ENCODE measurements at places on chromosomes 2 and 18.

DNA sequence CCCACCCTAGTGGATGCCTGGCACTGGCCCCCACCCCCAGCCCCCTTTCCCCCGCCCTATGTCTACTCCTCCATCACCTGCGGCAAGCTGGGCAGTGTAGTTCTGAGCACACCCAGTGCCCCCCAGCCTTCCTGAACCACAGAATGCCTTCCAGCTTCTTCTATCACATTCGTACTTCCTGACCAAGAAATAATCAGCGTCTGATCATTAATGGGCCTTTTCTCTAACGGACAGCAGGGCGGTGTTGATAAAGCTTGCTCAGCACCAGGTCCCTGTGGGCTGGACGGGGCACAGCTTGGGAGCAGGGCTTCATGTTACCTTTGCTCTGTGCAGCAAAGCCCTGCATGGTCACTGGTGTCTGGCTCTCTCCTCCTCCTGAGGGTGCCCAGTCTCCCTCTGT, 15.4 kb downstream of the UXS1 start:
- no peak for DNase-seq

- no peak for DNase-seq
These were observed 136.2 kb downstream of the CCDC178 start for GRCh38 chr18:33304277-33304676.

GRCh38 chr2:63189026-63189425, 138.4 kb downstream of the OTX1 start:
- no peak for DNase-seq

DNA sequence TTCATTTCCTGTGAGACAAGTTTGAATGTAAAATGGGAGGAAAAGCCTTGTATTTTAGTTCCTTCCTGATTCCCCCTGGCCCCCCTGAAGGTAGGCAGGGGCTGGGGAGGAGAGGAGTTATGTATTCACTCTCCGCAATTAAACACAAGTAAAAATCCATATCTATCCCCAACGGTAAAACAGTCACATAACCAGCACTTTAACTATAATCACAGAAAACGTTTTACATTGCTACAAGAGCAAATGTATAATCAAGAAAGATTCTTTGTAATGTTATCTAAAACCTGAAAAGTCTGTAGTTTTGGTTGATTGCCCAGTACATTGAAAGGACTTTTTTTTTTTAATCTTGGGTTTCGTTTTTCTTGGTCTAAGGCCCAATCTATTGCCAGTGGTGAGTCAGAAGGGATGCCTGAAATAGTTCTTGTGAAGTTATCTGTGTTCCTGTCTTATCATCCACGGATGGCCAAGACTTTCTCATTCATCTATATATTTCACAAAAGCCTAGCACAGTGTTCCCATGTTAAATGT, 34.5 kb upstream of the CCNYL1 start:
- no peak for DNase-seq

GRCh38 chr18:51028201-51028805, 1.7 kb upstream of the SMAD4 start:
- no peak for DNase-seq

DNA sequence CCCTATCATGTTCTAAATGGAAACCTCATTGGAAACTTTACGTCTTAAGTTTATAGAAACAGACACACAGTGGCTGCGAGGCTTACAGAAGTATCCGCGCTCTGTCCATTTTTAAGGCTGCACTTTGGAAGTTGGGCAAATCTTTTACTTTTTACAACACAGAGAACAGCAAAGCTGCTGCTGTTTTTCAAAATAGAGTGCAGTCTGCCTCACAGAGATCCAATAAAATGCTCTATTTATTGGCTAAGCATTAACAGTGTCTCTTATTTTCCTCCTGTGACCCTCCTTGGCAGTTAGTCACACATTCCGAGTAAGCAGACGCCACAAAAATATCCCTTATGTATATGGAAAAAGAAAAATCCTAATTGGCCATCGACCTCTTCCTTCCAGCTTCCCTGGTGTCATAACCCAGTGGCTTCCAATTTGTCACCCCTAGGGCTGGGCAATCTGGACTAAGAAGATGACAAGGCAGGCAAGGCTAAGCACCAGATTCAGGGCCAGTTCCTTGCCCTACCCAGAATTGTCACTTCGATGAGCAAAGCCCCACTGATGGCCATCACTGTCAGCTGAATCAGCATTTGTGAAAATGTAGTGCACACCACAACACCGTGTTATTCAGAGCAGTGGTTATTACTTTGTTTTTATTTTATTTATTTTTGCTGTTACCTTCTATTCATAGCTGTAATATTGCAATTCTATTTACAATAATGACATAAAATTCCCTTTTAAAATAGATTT, 47.7 kb upstream of the MEIS1 start:
- no peak for DNase-seq

DNA sequence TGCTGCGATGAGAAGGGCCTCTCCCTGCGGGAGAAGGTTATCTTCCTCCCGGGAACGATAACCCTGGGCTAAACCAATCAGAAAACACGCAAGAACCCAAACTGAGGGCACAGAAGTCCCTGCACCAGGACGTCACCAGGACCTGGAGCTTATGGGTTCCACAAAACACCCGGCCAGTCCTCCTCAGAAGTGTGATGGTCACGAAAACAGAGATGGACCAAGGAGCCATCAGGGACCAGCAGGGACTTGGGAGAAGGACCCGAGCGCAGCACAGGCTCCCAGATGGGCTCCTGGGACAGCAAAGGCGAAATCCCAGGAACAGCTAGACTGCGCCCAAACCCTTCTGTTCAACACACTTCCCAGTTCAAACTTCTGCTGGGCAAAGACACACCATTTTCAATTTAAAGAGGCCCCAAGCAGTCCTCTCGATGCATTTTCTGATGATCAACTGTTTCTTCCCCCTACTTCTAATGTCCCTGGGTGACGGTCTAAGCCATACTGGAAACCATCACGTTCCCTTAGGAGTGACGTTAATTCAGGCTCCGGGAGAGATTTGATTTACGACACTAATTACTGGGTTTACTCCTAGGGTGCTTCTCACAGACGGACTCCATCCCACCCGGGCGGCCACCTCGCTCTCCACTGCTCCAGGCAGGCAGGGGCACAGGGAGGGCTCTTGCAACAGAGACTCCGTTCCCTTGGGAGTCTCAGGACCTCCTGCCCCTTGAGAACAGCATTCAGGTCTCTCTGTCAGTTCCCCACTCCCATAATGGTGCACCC, 29.2 kb downstream of the ZNF516 start:
- DNase-seq: no peak

All from GOT3 (cell line).